8988T (cell line): ENCODE measurements at places on chromosomes 5 and 9.
A peak's percentile ranks its signal among the peaks of the same experiment; 100 is the strongest.

DNA sequence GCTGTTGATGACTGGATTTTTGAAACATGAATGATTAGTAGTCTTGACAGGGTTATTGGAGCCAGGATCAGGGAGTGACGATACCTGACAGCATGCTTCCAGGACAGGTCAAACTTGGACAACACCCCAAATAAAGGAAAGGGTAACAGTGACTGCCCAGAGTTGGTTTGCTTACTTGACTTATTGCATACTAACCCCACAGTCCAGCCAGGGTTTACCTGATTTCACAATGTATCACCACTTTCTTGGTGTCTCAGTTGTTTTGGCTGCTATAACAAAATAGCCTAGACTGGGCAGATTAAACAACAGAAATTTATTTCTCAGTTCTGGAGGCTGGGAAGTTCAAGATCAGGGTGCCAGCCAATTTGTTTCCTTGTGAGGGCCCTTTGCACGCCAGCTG is 301.0 kb upstream of the VLDLR start:
- no peak for DNase-seq

GRCh38 chr9:89845862-89846261 is 241.1 kb downstream of the GADD45G start:
- DNase-seq, result no peak

DNA sequence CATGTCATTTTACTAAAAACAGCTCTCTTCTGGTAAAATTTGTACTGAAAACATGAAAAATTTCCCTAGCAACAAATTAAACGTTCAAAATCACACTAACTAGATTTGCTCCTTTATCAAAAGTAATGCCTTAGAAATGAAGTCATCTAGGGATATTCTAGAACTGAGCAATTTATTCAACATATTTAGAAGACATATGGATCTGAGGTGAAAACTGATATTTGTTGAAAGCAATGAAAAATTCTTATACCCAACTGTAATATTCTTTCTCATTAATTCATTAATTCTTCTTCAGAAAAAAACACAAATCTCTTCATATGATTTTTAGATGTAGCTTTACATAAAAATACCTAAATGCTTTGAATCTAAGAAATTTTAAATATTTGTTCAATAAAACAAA is 604.9 kb downstream of the NR2F1-AS1 start:
- DNase-seq, result no peak

DNA sequence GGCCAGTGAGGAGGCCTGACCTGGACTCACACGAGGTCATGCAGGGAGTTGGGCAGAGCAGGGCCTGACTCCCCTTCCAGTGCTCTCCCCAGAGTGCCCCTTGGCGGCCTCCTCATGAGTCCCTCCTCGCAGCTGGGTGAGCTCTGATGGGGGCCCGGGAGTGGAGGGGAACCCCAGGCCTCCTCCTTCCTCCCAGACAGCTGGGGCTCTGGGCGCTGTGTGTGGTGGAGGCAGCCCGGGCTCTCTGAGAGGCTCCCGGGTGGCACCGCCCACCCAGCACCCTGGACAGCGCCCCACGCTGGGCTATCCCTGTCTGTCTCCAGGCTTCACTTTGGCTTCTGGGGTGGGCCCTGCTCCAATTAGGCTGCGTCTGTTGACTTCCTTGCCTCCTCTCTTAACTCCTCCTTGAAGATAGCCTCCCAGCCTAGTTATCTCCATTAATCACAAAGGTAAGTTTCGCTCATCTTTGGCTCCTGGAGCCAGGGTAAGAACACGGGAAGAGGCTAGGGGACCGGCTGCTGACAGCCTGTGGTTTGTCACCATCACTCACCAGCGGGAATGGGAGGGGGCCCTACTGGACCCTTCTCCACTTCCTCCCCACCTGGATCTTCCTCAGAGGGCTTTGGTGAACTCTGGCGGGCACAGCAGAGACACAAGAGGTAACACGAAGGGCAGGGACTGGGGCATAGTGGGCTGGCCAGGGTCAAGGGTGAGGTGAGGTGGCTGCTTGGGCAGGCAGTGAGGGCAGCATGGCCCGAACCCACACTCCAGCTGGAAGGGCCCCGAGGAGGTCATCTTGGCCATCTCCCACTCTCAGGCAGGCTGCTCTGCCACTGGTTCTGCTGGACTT is 13.1 kb downstream of the PSD2 start:
- DNase-seq, result no peak

GRCh38 chr5:132641241-132641723 is 16.7 kb upstream of the IL13 start:
- no peak for DNase-seq

DNA sequence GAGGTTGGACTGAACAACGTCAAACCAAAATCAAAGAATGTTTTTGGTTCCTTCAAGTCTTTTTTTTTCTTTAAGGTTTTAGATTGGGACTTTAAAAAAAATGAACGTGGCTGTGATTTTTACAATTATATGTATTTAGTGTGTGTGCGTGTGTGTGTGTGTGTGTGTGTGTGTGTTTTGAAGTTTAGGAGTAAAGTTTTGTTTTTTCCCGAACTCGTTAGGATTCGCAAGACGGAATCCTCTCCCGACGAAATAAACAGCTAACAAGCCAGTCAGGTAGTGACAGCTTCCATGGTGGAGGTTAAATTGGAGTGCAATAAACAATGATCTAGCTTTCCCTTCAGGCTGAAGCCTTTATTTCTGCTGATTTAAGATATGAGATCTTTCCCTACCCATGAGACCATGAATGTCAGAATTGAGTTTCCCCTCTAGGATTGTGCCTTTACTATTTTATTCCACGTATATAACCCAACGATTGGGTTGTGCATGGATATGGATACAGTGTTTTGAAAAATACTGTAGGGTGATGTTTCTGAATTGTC is 1.2 kb downstream of the KIAA1958 start:
- no peak for DNase-seq

- no peak for DNase-seq
These were observed 283.6 kb upstream of the PRDM9 start for GRCh38 chr5:23223846-23224245.

DNA sequence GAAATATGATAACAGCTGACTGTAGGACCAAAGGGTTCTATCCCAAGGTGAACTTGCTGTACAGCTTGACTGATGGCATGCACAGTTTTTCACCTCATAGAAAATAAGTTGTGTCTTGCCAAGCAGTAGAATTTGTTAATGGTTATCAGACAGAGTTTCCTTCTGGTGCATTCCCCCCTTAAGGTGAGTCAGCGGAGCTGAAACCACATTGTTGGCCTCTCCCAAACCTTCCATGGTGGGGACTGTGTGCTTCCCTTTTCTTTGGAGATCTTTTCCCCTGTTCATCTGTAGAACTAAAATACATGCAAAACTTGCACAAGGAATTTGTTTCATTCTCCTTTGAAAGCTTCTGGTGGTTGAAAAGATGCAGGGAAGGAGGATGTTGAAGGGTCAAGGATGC is 179.8 kb downstream of the FGF1 start:
- no peak for DNase-seq

GRCh38 chr5:179217356-179217755 is 127.9 kb downstream of the ADAMTS2 start:
- DNase-seq, result no peak

GRCh38 chr5:132813599-132814502 is 749 bp downstream of the SOWAHA start:
- DNase-seq, result peak; percentile 94
